Fibroblast of villous mesenchyme (primary cell): ENCODE measurements at places on chromosomes 11 and 22.

- no peak for DNase-seq
Observed at GRCh38 chr11:15965562-15966250, 390.6 kb downstream of the SOX6 start.

DNA sequence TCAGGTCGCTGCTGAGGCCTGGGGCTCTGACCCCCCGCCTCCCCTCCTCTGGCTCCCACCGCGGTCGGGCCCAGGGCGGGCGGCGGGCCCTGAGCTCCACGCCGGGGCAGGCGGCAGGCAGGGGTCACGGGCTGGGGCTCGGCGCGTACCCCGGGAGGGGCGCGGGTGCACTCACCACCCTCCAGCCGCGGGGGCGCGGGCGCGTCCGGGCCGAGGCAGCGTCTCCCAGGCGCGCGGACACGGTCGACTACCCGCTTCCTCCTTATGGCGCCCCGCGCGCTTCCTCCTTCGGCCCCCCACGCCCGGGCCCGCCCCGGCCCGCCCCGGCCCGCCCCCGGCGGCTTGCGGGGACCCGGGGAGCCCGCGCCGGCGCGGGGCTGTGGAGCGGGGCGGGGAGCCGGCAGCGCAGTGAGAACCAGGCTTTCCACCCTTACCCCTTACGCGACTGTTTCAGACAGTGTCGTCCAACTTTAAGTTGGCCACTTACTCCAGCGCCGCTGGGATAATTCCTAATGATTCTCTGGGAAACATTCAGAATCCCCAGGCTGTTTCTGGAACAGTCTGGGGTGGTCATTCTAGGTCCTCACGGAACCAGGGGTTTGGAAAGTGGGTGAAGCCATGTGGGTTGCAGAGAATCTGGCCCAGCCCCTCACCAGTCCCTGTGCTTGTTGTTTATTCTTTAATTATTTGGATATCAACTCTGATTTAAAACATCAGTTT, at the start of gene BID:
TSS of gene BID (minus strand) at position 264 of the 720 bp plus-strand sequence. CDS start 24,353 bp downstream, outside the sequence.
- DNase-seq = no peak

DNA sequence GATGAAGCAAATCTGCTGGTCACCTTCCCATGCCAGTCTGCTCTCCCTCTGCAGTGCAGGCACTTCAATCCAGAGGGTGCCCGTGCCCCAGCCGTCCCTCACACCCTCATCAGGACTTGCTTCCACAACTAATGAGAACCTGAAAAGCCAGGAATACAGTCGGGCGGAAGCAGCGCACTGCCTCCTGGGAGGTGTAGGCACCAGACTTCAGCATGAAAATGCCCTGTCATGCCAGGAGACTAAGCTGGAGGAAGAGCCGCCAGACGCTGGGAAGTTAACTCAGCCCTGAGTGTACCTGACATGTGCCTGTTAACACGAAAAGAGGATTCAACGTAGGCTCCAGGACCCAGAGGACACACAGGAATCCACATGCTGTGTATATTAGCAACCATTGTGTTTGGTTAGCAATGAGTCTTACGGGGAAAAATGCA, 40.1 kb upstream of the FLI1 start:
- DNase-seq = no peak

GRCh38 chr22:47357493-47357892, 595.0 kb downstream of the TBC1D22A start:
- no peak for DNase-seq

DNA sequence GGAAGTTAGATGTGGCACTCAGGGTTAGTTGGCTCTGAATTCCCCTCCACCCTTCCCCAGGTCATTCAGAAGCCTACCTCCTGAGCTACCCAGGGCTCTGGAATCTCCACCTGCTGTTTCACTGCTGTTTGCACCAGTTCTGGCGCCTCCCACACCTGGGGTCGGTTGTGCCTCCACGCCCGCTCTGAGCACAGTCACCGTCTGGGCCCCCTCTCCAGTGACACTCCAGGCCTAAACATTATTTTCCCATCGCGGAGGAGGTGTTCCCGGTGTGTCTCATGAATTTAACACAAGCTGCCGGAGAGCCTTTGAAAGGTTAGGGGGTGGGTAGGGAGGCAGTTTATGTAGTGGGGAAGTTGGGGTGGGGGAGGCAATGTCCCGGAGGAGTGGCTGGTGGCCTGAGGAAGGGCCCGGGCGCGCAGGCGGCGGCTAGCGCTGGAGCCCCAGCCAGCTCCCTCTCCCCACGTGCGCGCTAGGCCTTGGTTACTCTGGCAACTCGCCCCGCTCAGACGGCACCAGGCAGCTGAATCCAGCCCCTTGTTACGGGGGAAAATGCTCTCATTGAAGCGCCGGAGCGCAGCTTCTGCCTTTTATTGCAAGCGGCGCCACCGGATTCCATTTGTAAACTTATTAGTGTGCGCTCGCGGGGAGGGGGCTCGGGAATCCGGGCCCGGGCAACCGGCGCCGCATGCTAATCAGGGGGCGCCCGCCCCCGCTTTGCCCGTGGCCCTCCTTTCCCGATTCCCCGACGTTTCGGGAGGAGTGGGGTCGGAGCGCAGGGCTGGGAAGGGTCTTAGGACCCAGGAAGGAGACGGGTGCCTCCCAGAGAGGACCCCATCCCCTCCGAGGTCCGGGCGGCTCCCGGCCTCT, 52.4 kb downstream of the GRIK4 start:
- DNase-seq = no peak

DNA sequence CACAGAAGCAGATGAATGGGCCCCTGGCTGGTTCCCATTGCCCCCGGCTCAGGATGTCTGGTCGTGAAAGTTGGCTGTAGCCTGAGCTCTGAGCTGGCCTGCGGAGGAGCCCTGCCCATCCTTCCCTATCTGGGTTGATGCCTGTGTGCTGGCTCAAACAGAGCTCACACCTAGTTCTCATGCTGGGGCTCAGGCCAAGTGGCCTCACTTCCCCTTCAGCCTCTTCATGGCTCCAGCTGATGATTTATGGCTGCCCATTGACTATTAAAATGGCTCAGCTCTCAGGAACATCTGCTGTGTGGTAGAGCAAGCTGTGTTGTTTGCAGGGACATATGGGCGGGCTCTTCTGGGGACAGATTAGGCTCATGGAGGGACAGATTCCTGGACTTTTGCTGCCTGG, 64.7 kb downstream of the ADAMTS15 start:
- peak; percentile 67 for DNase-seq

DNA sequence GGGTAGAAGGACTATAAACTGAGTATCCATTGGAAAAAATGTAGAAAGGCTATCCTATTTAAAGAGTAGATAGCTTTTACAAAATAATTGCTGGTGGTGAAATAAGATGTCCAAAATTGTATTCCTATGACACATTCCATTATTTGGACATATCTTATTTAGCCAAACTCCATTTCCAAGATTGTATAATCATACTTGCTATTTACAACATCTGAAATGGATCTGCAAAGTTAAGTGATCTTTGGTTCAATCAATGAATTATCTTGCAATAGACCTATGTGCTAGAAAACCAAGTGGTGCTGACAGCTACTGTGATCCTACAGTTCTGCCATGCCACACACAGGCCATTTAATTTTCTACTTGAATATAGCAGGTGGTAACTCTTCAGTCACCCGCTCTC, 11.0 kb upstream of the BLID start:
- no peak for DNase-seq

DNA sequence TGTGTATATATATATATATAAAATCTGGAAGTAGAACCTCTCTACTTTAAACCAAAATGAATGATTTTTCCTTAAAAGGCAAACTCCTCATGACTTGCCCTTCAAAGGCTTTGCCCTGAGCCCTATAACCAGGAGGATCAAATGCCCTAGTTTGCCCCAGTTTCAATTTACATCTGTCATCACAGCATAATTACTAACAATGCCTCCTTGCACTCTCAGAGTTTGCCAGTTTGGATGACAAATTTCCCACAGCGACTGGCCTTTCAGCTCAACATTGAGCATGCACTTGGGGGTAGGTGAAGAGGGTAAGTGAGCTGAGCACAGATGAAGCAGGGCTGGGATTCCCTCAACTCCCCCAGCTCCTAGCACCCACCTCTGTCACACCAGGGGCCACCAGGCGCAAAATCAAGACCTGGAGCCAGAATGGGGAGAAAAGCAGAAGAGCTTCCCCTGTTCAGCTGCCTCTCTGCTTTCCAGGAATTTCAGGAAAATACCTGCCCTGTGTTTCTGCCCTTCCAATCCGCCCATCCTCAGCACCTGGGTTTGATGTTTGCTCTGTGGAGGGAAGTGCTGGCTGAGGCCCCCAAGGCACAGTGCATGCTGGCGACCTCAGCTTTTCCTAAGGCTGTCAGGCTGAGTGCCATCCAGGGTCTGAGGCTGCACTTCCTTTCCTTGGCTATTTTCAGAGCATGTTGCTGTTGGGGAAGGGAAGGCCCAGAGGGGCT, 67.5 kb downstream of the ADAMTS15 start:
- no peak for DNase-seq
